ENCODE measurements at places on chromosomes 7 and 10.

- no peak for DNase-seq
Measured at GRCh38 chr10:113364227-113364626, 188.6 kb upstream of the HABP2 start.

GRCh38 chr10:88437411-88437810 is 145.7 kb downstream of the RNLS start:
- no peak for DNase-seq

DNA sequence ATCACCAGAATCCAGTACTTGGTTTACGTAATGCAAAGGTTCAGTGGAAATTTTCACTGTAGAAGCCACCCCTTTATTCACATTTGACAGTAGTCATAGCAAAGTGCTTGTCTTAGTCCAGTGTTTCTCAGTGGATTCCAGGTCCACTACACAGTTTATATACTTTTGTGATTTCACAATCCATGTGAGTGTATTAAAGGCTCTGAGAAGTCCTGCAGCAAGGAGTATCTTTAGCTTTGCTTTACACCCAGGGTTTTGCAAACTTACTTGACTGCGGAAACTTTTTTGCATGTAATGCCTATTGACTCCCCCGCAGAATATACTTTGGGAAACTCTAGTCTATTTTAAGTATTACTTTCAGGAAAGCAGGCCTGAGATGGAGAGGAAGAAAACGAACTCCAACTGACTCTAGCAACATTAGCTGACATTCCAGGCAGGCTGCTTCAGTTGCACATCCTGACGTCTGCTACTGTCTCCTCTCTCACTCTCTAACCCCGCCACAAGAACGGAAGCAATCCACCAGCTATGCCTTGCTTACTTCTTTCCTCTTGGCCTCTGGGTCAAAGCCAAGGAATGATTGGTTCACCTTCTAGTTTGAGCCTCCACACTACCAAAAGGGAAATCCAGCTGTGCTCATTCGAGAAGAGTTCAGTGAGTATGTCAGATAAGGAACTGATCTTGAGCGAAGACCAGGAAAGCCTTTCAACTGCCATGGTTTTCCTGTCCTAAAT is 6.2 kb downstream of the PLXNA4 start:
- no peak for DNase-seq

- DNase-seq: no peak
Measured at GRCh38 chr10:30830315-30831230, 201.0 kb upstream of the LYZL2 start.

DNA sequence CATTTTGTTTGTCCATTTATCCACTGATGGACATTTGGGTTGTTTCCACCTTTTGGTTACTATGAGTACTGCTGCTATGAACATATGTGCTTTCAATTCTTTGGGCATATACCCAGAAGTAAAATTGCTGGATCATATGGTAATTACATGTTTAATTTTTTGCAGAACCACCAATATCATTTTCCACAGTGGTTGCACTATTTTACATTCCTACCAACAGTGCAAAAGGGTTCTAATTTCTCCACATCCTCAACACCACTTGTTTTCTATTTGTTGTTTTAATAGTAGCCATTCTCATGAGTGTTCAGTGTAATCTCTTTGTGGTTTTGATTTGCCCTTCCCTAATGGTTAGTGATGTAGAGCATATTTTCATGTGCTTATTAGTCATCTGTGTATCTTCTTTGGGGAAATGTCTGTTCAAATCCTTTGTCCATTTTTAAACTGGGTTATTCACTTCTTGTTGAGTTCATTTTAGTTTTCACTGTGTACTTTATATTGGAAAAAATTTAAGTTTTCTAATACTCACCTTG is 101.9 kb downstream of the HIBADH start:
- DNase-seq: peak; percentile 35

DNA sequence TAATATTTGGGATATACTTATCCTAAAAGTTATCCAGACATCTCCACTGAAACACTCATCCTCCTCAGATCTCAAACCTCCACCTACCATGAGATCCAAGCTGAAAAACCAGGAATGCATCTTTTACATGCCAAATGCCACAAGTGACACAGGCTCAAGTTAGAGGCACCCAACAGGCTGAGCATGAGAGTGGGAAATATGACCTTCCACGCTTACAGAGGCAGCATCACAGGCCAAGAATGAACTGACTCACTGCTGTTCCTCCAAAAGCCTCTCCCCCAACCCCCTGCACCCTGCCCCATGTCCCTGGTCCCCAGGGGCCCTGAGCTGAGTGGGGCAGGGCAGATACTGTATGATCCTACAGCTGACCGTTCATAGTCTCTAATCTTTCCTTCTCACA is 4.8 kb upstream of the MTPAP start:
- peak; percentile 80 for DNase-seq

Measured in adipocyte (in vitro differentiated cells).